ENCODE measurements at places on chromosomes 1 and 21.

GRCh38 chr1:7879228-7879627, 26.4 kb upstream of the UTS2 start:
- no peak for DNase-seq

- DNase-seq: no peak
Observed at GRCh38 chr1:32199043-32199716, 1.2 kb upstream of the CCDC28B start.

DNA sequence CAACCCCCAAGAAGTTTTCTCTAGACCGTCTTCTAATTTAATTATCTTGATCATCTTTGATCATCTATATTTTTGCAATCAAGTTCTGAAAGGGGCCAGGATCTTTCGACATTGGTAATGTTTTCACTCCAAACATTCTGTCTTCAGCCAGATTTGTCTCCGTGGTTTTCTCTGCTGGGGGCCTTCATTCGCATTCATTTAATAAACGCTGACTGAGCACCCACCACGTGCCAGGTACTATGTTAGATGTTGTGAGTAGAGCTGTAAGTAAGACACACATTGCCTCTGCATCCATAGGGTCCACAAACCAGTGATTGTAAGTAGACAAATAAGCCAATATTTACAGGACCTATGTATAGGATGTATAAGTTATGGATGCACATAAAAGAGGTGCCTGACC, 134.5 kb upstream of the MROH9 start:
- no peak for DNase-seq

- DNase-seq: no peak
Observed at GRCh38 chr1:23600283-23600682, 41.0 kb upstream of the ID3 start.

DNA sequence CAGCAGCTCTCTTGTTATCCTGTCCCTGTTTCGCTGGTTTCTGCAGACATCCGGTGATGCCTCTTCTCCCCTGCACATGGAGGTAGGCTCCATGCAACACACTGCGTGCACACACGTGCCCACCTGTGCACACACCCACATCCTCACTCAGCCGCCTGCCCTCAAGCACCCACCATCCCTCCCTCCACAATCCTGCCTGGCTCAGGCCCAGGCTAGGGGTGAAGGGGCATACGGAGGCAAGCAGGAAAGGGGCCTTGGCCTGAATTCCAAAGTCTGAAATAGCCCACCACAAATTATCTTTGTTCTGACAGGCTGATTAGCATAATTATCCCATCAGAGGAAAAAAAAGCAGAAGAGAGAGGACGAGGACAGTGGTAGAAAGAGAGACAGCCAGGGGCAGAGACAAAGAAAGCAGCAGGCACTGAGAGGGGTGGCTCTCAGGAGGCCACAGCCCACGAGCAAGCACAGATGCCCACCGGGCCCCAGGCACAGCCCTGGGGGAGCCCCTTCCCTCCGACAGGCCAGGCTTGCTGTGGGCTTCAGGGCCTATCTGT, 73.2 kb downstream of the GRIK3 start:
- DNase-seq: no peak

- no peak for DNase-seq
Observed at GRCh38 chr21:16968436-16968835, 544.4 kb upstream of the CXADR start.

DNA sequence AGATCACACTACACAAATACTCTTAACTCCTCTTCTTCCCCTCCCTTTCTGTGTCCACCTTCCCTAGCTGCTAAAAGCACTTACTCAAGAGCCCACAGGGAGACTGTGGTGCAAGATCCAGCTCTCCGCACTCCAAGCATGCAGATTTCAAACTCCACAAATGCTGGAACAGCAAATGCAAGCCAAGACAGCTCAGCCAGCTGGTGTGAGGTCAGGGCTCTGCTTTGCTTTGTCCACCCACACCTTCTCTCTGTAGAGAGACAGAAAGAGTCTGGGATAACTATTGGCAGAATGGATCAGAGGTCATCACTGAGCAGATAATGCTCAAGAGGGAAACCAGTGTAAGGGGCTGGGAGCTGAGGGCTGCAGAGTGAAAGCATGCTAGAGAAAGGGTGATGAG, 45.2 kb upstream of the DPT start:
- no peak for DNase-seq

Data from T1000 (cell line).